ENCODE measurements at places on chromosomes 3 and 15. TPM values are rescaled to one million over a fixed set of nuclear protein-coding genes. Genes with fewer than 3 reads are reported as not detected.

GALNT15 gene
- 11.0 TPM for polyA plus RNA-seq

ZFAND6 gene
- polyA plus RNA-seq = 56.0 TPM

CYP19A1 gene
- polyA plus RNA-seq = not detected

SERPINI2 gene
- polyA plus RNA-seq = not detected

NPAP1 gene
- not detected for polyA plus RNA-seq

ITPKA gene
- 2.2 TPM for polyA plus RNA-seq

THSD4 gene
- 30.5 TPM for polyA plus RNA-seq

ZNF774 gene
- polyA plus RNA-seq = 0.91 TPM

DNA sequence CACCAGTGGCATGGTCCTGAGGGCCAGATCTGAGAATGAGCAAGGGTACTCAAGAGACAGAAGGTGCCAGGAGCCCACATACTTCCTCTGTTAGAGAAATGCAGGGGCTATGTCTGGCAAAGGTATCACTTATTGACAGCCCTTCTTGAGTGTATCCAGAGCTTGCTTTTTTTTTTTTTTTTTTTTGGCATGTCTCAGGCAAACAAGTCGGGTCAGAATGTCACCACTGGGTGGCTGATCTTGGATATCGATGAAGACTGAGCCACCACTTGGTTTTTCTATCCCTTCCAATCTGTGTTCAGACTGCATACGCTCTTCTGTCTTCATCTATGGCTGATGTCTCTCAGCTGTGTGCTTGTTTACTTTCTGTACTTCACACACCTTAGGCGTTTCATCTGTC is 363.4 kb upstream of the C2CD4B start:
- DNase-seq = no peak

DNA sequence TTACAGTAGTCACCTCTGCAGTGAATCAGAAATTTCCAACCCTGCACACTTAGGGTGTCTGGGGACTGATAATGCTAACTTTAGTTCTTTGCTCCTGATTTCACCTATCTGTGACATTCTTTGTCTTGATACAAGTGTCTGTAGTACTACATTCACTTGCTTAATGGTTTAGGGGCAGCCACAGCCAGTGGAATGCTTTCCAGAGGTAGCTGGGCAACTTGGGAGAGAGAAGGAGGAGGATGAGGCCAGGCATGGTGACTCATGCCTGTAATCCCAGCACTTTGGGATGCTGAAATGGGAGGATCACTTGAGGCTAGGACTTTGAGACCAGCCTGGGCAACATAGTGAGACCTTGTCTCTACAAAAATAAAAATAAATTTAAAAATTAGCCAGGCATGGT is 8.5 kb downstream of the BAHD1 start:
- DNase-seq = peak; percentile 41

- no peak for DNase-seq
These were observed 509.5 kb downstream of the TBL1XR1 start for GRCh38 chr3:176687754-176688153.

GRCh38 chr15:37756407-37756806 is 178.0 kb upstream of the TMCO5A start:
- DNase-seq = no peak

- DNase-seq = no peak
These were observed 97.1 kb upstream of the NR2E3 start for GRCh38 chr15:71713191-71713809.

- peak; percentile 95 for DNase-seq
These were observed 9.5 kb downstream of the LRRC49 start for GRCh38 chr15:70902107-70902506.

- DNase-seq = no peak
These were observed 18.9 kb downstream of the MUC20 start for GRCh38 chr3:195739561-195740111.

- no peak for DNase-seq
These were observed 6.2 kb upstream of the IGDCC3 start for GRCh38 chr15:65383991-65384390.

- DNase-seq = no peak
These were observed 276.1 kb downstream of the NR2F2 start for GRCh38 chr15:96606617-96607016.

DNA sequence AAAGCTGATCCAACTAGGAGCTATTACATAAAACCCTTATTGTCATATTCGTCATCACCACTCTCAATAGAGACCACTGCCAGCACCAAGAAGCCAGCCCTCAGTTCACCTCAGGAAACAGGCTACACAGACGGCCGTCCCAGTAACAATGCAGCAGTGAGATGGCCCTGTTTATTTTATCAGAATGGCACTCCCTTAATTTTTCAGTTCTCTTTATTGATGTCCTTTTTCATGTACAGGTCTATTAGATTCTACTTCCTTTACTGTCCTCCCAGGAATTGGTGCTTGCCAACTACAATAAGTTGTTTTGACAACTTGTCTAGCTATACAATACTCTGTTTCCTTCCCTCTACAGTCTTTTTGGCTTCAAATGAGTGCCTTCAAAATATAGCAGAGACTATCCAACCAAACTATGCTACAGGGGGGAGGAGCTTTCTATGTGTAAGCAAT is 272.5 kb downstream of the ZBTB20 start:
- DNase-seq = no peak

DNA sequence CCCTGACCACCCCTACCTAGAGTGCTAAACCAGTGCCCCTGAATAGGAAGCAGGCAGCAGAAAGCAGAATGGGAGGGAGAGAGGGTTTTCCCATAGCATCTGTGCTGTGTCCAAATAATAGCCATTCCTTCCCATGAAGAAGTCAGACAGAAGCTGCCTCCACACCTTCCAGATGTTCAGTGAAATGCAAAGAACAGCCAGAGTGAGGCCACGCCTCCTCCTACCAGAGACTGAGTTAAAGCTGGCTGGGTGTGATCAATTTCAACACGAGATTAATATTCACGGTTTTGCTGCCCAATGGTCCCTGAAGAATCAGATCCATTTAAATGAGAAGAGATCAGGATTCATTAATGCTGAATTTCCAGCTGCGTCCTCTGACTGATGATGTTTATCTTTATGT is 111.8 kb downstream of the SRGAP3 start:
- no peak for DNase-seq

All from IMR-90 (cell line).